HFFc6 (cell line): ENCODE measurements at places on chromosomes 5 and 9. TPM values are rescaled to one million over a fixed set of nuclear protein-coding genes. Genes with fewer than 3 reads are reported as not detected.

Gene PCDHGA12
- total RNA-seq: 8.0 to 19.4 TPM (median 8.8 TPM) in 3 replicates

Gene MSX2
- not detected in 3 replicates for total RNA-seq

DNA sequence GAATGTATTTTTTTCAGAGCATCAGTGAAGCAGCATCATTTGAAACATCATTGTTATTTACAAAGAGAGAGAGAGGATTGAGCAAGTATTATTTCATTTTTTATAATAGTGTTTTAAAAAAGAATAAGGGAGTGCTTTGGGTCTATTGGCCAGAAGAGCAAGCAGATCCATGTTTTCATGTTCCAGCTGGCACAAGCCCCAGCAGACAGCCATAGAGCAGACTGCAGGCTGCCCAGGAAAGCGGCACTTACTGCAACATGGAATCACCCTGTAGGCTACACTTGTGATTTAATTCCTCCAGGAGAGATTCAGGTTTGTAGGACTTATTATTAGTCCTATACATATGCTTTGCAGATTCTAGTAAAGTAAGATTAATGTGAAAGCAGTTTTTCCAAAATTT lies 407.0 kb upstream of the GRAMD2B start:
- no peak for DNase-seq

- DNase-seq: no peak
These were observed 490.3 kb downstream of the ARHGEF28 start for GRCh38 chr5:74116266-74116665.

- no peak for DNase-seq
These were observed 76.9 kb downstream of the PIP5K1B start for GRCh38 chr9:68781928-68782327.

GRCh38 chr5:141574122-141574510 lies 44.7 kb downstream of the DIAPH1 start:
- no peak for DNase-seq
